Suprapubic skin (tissue), 4 donors: ENCODE measurements at places on chromosomes 16 and 17. TPM values are rescaled to one million over a fixed set of nuclear protein-coding genes. Genes with fewer than 3 reads are reported as not detected.

DNA sequence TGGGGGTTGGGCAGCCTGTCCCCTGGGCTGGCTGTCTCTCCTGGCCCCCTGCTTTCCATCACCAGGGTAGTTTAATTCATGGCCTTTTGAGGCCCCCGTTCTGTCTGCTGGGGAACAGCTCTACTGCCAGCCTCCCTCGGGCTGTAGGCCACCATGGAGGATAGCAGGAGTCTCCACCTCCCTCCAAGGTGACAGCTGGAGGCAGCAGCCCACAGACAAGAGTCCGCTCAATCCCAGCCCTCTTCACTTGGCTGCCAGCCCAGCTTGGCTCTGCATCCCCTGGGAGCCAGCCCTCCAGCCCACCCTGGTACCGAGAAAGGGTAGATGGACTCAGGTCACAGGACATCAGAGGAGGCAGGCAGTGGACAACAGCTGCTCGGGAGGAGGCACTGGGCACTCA lies 194.6 kb upstream of the SDK2 start:
- DNase-seq: no peak

The FADS6 gene
- 4.9 TPM for total RNA-seq

The CMTM2 gene
- total RNA-seq: not detected

GRCh38 chr16:13645601-13646245 lies 274.2 kb upstream of the ERCC4 start:
- DNase-seq: no peak

GRCh38 chr16:10976634-10977033 lies 32.3 kb downstream of the CLEC16A start:
- DNase-seq: no peak

The ASPHD1 gene
- not detected for total RNA-seq

The KRT32 gene
- total RNA-seq: 11.5 TPM
